ENCODE measurements at places on chromosomes 7 and 10.

- DNase-seq = no peak
Measured at GRCh38 chr10:64977915-64978314, 1456.7 kb downstream of the REEP3 start.

- DNase-seq = no peak
Measured at GRCh38 chr10:24324651-24325050, 115.7 kb downstream of the KIAA1217 start.

- peak; percentile 51 for DNase-seq
Measured at GRCh38 chr10:92761571-92761970, 71.8 kb downstream of the HHEX start.

GRCh38 chr10:14086596-14086995, 244.1 kb downstream of the FRMD4A start:
- DNase-seq = no peak

- DNase-seq = no peak
Measured at GRCh38 chr7:53609185-53609584, 573.8 kb downstream of the POM121L12 start.

DNA sequence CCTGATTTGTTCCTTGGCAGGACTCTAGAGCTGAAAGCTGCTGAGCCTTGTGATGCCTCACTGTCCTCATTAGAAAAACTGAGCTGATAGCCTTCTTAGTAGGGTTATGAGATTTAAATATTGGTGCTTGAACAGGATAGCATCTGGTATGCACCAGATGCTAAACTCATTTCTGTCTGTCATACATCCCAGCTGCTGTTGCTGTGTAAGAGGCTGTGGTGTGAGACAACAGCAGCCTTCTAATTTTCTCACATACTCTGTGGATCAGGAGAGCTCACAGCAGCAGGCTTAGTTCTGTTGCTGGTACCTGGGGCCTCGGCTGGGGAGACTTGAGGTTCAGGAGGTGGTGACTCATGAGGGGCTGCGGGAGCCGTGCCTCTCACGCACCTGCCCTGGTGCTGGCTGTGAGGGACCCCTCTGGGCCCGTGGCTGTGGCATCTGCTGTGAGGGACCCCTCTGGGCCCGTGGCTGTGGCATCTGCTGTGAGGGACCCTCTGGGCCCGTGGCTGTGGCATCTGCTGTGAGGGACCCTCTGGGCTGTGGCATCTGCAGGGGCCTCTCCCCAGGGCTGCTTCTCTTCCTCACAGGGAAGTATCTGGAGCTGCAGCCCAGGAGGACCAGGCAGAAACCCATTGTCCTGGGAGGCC, 12.5 kb downstream of the DYNC2I1 start:
- no peak for DNase-seq

- no peak for DNase-seq
Measured at GRCh38 chr7:124764847-124765400, 668 bp downstream of the GPR37 start.

GRCh38 chr10:46321770-46322169, 35.0 kb downstream of the ANTXRL start:
- no peak for DNase-seq

DNA sequence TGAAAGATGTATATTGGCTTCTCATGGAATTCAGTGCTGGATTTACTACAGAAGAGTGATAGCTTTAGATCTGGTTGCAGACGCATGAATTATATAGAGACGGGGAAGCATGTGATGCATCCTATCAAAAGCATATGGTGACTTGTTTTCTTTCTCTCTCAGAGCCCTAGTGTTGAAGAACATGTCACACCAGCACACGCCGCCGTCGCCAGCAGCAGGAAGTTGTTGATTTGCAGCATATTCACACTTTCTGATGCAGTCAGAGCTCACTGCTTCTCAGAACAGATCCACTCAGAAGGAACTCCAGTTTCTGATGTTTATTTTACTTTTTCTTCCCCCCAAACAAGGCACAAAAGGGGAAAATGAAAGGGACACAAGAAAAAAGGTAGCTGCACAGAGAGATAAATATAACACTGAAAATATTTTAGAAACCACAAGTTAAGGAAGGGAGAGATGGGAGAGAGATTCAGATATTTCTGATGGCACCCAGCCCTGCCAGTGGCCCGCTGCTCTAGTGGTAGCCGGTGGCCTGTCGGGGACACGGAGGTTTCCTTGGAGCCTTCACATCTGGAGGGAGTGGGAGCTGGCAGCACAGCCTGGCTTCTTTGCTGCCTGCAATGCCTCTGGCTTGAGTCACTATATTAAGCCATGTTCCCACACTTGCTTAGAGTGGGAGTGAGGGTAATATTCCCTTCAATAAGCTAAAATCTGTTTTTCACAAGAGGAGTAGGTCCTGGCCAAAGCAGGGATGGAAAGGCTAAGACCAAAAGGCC, 123.2 kb downstream of the NRP1 start:
- DNase-seq = peak; percentile 68

DNA sequence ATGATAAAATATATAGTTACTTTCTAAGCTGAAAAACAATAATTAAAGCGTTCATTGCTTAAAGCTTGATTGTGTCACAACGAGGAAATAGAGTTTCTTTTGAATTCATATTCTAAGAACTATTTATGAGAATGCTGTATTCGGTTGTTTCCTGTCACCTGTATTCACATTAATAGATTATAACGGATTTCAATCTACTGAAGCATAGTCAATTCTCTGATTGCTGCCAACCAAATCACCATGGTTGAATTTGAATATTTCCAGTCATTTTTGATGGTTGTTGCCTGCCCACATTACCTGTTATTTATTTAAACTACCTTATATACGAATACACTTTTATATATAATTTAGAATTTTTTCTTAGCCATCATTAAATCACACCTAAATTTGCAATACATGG, 22.0 kb downstream of the IL2RA start:
- DNase-seq = no peak

DNA sequence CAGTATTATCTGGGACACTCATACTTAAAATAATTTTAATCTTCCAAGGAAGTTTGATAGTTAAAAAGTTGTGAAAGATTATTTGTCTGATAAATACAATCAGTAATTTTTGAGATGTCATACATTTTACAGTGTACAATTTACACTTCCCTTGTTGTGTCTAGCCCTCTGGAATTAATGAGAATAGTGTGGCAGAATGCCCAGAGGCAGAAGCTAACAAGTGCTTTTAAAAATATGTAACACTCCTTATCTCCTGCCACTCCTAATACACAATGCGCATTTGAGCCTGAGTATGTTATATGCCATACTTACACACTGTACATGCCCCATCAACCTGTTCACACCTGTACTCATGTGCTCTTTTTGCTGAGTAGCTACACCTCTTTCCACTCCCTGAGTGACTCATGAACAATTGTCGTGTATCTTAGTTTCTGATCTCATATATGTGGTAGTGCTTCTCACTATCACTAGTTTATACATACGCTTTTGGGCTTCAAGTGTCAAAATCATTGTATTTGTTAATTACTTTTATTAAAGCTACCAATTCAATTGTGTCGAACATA, 106.9 kb upstream of the GNAI1 start:
- no peak for DNase-seq

GRCh38 chr10:125415006-125415633, 254.8 kb upstream of the CTBP2 start:
- DNase-seq = no peak

- DNase-seq = no peak
Measured at GRCh38 chr7:114931656-114932011, 9.7 kb downstream of the MDFIC start.

GRCh38 chr7:54782314-54782713, 23.3 kb upstream of the SEC61G start:
- DNase-seq = no peak

DNA sequence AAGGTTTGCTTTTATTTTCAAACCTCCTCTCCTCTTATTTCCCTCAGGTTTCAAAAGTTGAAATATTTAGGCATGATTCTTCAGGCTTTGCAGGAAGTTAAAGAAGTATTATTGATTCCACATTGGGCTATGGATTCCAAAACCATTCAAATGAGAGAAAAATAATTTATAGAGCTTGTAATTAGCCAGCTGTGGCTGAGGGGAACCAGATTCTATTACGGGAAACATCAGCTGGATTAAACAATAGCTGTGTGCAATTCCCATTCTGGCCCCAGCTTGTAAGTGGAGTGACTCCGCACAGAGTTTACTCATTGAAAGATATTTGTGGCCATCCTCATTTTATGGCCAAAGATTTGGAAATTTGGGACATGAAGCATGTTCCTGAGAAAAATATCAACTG, 77.0 kb upstream of the PHYHIPL start:
- no peak for DNase-seq

DNA sequence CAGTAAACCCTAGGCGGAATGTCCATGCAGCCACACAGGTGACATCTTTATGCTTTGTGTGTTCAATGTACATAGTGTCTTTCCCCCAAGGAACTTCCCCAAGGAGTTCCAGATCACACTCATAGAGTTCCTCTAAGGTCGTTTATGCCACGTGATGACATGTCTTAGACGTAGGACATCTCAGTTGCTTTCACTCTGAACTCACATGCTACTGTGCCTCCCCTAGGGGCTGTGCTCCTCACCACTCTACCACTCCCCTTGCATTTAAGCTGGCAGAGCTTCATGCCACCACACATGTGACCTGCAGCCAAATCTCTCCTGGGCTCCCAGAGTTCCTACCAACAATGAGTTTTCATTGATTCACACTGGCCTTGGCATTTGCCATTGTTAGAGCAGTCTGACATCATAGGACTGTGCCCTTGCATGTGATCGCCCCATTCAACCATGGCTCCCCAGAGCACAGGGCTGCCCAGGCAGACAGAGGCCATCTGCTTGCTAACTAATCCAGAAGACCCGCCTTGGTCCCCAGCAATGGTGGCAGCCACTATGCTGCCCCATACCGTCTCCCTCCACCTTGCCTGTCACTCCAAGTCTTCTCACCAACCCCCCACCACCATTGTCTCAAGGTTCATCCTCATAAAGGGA, 95.3 kb upstream of the MACROH2A2 start:
- no peak for DNase-seq

DNA sequence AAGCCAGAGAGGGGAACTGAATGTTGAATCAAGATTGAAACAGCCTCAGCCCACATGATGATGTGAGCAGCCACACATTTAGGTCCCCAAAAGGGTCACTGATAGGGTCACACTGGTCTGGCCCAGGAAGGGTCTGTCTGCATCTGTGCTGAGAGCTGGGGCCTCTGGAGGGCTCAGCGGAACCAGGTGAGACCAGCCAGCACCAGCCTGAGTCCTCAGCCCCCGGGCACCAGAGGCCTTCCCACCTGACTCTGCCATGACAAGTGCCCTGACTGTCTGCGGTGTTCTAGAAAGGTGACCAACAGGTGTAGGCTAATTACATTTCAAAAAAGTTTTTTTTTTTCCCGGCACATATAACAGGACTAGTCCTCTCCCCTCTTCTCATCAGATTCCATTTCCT, 76.2 kb downstream of the WDR11 start:
- no peak for DNase-seq

GRCh38 chr7:54111814-54112511, 430.2 kb upstream of the VSTM2A start:
- no peak for DNase-seq

DNA sequence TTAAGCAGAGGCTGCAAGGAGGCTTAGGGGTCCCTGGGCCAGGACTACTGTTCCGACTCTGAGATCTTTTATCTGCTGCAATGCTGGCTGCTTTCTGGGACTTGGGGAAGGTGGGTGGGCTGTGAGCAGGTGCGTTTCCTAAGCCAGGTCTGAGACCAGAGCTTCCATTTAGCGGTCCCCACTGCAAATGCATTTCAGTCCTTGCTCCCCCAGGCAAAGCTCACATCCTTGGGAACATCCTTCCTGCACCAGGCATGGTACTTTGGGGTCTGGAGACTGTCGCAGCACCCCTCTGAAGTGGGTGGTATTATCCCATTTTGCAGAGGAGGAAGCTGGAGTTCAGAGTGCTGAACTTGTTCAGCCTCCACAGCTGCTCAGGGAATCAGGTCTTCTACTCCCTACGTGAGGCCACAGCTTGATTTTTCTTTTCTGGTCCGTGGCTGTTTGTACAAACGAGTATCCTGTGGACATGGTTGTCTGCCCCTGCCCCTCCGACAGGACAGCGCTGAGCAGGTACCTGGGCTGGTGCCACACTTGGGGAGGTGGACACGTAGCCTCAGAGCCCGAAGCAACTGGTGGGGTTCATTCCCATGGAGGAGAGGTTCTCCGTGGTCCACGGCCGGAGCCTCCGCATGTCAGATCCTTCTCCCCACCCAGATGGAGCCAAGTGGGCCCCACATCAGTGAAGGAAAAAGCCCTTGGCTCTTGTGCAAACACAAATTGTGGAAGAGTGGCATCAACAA, 20.0 kb downstream of the ZMIZ1 start:
- no peak for DNase-seq

DNA sequence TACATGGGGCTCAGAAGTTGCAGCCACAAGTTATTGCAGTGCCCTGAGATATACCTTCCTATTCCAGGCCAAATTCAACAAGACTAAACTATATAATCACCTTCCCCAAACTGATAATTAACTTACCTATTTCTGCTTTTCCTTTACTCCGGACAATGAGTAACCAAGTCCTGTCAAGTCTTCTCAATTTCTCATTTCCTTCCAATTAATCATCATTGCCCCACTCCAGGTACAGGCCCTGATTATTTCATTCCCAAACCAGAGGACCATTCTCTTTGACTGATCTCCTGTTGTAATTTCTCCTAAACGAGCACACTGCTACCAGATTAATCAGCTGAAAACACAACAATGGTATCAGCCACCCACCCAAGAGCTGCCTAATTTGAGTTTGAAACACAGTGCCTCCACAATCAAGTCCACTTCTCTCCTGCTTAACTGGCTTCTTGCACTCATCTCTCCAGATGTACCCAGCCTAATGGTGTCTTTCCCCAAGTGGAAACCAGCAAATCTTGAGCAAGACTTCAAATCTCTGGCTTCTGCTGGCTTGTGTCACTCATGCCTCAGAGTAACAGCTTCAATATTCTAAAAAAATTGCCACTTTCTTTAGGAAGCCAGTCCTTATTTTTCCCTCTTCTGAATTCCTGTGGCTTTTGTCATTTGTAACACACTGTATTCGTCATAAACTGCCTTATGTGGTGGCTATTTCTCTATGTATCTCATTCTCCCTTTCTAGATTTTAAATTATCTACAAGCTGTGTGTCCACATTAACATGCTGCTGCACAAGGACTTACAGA, 89.1 kb downstream of the CDK6 start:
- no peak for DNase-seq

All from amniotic stem cell (primary cell).